ENCODE measurements at places on chromosomes 6 and 20.

DNA sequence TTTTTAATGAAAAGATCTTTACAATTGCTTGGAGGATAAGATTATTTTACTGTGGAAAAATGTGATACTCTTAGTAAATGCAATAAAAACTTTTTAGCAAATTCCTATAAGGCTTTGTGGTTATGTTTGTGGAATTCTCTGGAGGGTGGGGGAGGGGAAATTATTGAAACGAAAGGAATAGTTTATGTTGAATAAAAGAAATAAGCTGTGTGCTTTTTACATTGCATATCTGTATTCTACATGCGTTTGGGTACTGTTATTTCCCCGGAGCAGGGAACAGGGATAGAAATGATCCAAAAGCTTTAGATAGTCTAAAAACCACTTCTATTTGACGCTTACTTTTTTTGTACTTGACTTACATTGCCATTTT, 143.8 kb downstream of the SLC16A10 start:
- DNase-seq, result no peak

- DNase-seq, result no peak
Measured at GRCh38 chr20:60446267-60447111, 488.3 kb downstream of the CDH26 start.

DNA sequence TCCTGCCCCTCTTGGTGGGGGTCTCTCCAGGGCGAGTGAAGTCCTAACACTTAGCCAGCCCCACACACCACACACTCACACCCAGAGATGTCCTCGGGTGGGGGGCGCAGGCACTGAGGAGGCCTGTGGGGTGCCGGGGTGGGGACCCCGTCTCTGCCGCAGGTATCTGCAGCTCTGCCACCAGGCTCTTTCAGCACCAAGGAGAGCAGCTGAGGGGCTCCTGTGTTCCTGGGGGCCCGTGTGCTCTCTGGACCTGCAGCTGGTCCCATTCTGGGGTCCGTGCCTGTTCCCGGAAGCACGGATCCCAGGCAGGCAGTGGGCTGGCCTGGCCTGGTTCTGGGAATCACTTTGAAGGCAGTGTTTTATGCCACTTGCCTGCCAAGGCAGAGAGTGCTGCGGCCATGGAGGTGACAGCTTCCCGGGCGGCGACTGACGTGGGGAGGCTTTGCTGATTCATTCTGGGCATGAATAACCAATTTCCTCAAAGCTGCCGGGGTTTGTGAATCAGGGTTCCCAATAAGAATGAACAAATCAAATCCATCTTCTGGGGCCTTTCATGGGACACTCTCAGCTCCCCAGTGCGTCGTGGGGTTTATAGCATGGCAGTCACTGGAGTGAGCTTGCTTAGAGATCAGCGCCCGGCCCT, 54.4 kb upstream of the SLCO4A1 start:
- DNase-seq, result no peak

DNA sequence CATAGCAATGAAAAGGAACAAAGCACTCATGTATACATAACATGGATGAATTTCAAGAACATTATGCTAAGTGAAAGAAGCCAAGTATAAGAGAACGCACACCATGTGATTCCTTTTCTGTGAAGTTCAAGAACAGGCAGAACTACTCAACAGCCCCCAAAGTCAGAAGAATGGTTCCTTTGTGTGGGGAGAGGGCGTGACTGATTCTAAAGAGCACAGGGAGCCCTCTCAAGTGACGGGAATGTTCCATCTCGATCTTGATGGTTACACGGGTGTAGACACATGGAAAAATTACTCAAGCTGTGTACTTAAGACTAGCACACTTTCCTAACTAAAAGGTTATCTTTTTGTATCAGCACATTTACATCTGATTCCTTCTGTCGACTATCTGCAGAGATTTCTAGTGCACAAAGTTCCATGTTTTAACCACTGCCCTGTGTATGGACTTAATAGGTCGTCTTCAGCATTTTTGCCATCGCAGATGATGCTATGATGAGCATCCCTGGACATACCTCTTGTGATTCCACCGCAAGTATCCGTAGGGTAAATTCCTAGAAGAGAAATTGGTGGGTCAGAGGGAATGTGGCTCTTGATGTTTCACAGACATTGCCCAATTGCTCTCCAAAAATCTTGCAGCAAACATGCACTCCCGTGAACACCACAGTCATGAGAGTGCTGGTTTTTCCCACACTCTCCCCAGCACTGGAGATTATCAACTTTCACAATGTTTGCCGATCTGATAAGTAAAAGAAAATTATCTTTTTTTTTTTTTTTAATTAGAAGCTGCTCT, 279.3 kb downstream of the BMP7 start:
- DNase-seq, result no peak

GRCh38 chr20:44051661-44052000, 135.4 kb downstream of the JPH2 start:
- DNase-seq, result no peak

DNA sequence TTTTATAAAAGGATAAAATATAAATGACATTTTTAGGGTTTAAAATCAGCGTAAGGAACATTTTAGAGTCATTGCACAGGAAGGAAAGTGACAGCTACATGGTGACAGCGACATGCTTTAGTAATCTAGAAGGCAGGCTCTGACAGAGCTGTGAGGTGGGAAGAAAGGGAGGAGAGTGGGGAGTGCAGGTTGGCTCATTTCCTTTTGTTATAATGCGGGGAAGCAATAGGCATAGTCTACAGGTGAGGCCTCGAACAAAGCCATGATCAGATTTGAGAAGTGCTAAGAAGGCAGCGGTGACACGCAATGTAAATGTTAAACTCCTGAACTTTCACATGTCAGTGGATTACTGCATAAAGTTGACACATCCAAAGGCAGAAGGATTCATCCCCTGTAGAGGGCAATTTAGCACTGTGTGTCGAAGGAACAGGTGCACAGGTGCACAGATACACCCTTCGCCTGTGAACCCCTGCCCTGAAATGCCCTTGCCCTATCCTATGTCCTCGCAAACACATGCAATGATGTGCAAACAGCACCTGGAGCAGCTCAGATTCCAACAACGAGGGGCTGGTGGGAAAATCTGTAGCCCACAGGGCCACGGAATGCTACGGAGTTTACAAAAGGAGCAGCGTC, 32.4 kb upstream of the SMOC2 start:
- no peak for DNase-seq

- peak; percentile 68 for DNase-seq
Measured at GRCh38 chr6:52416629-52417151, 3.5 kb upstream of the EFHC1 start.

GRCh38 chr6:45643126-45643525, 265.4 kb upstream of the SUPT3H start:
- DNase-seq, result no peak

DNA sequence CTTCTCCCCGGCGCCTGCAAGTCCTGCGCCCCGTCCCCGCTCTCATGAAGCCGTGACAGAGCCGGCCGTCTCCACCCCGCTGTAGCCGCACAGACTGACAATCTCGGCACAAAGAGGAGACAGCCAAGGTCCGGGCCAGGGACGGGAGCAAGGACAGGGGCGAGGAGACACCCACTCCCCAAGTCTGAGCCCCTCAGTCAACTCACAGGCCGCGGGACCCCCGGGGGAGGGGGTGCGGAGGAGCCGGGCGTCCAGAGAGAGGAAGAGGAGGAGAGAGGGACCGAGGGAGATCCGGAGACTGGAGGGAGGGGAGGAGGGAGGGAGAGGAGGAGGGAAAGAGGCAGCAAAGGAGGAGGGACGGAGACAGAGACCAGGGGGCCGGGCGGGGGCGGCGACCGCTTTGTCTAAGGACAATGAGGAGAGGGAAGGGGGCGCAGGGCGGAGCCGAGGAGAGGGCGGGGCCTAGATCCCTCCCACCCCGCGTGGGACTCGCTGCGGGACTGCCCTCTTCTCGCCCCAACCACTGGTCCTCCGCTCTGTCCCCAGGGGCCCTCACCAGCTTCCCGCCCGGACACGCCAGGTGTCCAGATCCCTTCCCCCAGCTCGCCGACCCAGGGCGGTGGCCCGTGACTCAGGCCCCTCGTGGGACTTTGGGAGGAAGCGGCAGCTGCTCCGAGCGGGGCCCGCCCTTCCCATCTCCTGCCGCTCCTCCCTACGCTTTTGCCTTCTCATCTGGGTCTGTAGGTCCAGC, 638 bp upstream of the PPP1R18 start:
- peak; percentile 96 for DNase-seq

DNA sequence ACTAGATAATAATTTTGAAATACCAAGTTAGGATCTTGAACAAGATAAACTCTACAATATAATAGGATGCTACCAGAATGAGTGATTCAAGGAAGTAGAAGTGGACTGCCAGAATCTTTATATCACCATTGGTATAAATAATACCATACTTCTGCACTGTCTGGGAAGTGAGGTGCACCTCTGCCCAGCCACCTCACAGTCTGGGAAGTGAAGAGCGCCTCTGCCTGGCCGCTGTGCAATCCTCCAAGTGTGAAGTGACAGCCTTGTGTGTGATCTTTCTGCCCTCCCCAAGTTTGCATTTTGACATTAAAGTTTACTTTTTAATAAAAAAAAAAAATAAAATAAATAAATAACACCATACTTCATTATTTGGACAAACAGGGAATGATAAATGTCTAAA, 18.8 kb downstream of the LATS1 start:
- no peak for DNase-seq

GRCh38 chr6:158663625-158664165, 13.8 kb downstream of the SYTL3 start:
- no peak for DNase-seq

DNA sequence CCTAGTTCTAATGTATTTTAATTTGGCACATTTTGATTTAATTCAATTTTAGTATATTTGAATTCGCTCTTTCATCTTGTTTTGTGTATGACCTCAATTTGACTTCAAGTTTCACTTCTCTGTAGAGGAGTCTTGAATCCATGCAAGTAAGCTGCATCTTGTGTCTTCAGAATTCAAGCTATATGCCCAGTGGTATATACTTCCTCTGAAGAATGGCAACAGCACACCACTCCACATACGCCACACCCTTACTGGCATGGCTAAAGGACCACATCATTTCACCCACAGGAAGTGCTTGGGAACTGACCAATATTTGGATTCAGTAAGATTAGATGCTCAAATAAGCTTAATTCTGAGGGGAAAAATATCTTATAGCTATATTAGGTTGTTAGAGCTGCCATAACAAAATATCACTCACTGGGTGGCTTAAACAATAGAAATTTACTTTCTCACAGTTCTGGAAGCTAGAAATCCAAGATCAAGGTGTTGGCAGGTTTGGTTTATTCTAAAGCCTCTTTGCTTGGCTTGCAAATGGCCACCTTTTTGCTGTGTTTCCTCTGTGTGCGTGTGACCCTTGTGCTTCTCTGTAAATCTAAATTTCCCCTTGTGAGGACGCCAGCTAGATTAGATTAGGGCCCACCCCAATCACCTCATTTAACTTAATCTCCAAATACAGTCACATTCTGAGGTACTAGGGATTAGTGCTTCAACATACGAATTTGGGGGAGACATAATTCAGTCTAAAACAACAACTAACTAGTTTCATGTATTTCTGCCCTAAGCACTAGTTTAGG, 2.8 kb upstream of the ASF1A start:
- no peak for DNase-seq

DNA sequence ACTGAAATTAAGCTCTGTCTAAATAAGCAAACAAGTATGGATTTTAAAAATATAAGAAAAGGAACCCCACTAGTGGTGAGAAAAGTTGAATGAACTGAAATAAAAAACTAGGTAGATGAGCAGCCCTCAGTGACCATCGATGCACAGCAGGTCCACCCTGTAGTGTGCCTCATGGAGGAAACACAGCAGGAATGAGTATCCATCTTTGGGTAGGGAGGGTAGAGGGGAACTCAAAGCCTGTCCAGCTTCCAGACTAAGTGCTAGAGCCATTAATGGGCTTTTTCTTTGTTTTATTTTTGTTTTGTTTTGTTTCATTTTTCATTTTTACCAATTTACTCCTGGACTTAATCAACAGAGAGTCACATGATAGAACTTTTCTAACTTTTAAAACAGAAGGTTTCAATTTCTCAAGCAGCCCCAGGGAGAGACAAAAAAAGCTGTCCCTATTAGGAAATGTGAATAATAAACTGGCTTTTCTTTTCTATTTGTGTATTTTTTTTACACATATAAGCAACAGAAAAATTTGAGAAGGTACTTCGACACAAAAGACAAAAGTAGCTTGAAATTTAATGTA, 700.6 kb downstream of the HACE1 start:
- DNase-seq, result no peak

DNA sequence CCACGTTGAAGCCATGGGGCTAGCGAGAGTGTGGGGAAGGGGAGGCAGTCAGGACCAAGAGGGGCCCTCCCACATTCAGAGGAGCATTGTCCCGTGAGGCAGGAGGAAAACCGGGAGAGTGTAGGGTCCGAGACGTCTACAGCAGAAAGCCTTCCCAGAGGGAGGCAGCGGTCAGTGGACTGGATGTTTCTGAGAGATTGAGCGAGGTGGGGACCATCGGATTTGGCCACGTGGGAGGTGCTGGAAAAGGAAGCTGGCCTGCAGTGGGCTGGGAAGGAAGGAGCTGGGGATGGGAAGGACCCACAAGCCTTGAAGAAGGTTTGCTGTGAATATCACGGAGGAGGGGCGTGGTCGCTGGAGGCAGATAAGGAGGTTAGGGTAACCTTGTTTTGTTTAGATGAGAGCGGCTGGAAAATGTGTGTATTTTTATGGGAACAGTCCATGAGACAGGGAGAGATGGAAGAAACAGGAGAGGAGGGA, 119.0 kb upstream of the RNF24 start:
- DNase-seq, result no peak

DNA sequence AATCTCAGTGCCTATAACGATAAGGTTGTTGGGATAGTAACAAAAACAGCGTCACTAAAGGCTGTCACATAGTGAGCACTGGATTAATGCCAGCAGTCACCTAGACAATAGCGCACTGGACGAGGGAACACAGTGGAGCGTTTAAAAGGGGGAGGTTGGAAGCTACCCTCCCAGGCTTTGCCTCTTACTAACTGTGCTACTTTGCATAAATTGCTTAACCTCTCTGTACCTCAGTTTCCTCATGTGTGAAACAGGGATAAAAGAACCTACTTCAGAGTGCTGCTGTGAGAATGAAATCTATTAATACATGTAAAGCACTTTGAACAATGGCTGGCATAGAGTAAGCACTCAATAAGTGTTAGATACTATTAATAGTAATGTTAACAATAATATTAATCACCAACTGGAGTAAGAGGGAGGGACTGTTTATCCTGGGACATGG, 10.5 kb downstream of the BCL2L1 start:
- no peak for DNase-seq

- DNase-seq, result no peak
Measured at GRCh38 chr6:165183496-165184140, 125.8 kb downstream of the C6orf118 start.

DNA sequence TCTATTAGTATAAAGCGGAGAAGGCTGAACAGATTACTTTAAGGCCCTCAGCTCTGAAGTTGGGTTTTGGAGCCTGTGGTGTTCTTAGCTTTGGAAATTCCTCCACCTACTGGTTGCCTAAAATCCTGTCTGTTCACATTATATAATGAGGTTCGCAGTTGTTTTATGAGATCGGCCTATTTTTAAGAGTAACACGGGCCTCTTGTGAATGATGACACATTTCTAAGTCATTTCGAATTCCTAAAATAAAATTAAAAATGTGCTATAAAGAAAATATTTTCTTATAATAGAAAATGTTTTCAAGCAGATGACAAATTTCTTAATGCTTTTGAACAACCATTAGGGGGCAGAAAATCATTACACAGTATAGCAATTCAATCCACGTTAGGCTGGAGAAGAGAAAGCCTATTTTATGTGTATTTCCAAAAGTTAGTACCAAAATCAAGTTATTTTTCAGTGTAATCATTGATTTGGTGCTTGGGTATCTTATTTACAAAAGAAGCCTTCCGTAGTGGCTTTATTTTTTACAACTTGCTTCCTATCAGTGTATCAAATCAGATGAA, 15.8 kb upstream of the FAM8A1 start:
- DNase-seq, result peak; percentile 78

Data from muscle of arm (tissue), 14 donors.